Kidney (tissue), 22 donors: ENCODE measurements at places on chromosomes 11 and 22. TPM values are rescaled to one million over a fixed set of nuclear protein-coding genes. Genes with fewer than 3 reads are reported as not detected.

The NARS2 gene
- total RNA-seq, result 13.2 TPM

The CD248 gene
- total RNA-seq, result 22.9 TPM

The RASD2 gene
- total RNA-seq, result 3.4 TPM

GRCh38 chr11:61082062-61082870 is 20.0 kb upstream of the CD5 start:
- no peak for DNase-seq

DNA sequence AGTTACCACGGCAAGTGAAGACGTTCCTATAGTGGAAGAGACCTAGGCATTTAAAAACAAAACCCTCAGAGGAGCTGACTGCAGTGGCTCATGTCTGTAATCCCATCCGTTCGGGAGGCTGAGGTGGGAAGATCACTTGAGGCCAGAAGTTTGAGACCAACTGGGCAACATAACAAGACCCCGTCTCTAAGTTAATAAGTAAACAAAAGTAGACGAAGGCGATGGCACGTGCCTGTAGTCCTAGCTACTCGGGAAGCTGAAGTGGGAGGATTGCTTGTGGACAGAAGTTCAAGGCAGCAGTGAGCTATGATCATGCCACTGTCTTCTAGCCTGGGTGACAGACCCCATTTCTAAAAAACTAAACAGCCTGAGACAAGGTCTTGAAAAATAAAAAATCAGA is 3.8 kb upstream of the ADSL start:
- DNase-seq, result no peak

GRCh38 chr22:49257551-49257961 is 570.1 kb downstream of the BRD1 start:
- no peak for DNase-seq

GRCh38 chr22:43289531-43289963 is 53.6 kb downstream of the SCUBE1 start:
- DNase-seq, result no peak

- DNase-seq, result no peak
Observed at GRCh38 chr22:24072361-24072760, 61.3 kb downstream of the CABIN1 start.

- no peak for DNase-seq
Observed at GRCh38 chr22:23158516-23159290, 13.4 kb downstream of the RAB36 start.
